ENCODE measurements at places on chromosomes 11 and 22.

GRCh38 chr11:11265320-11265719, 87.7 kb downstream of the CSNK2A3 start:
- DNase-seq = no peak

- no peak for DNase-seq
Measured at GRCh38 chr22:25497716-25498115, 66.8 kb upstream of the GRK3 start.

- DNase-seq = no peak
Measured at GRCh38 chr11:37812281-37812880, 1214.3 kb upstream of the RAG2 start.

DNA sequence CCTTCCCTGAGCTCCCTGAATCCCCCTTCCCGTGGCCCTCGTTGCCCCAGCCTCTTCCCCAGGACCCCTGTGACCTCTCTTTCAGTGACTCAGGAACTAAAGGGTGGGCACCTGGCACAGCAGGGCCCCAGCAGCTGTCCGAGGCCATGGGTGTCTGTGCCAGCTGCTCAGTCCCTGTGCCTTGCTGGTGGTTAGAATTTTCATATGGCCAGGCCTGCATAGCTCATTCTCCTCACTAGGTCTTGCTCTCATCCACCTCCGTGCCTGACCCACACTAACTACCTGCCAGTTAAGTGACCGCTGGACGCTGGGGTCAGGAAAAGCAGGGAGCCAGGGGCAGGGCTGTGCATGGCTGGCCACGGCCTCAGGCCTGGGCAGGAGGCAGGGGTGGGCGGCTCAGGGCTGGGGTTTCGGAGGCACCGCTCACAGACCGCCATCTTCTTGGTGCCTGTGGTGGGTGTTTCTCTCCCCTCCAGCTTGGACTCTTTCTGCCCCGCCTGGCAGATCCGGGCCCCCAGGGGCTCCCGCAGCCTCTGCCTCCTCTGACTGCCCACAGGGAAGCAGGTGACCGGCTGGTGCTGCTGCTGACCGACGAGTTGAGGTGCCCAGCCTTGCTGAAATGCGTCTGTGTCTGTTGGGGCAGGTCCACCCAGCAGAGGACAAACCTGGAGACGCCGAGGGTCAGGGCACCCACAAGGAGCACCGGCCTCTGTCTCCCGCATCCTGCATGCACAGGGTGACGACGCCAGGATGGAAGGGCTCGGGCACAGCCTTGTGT, 20.3 kb downstream of the MRGPRD start:
- DNase-seq = no peak

GRCh38 chr22:32786027-32786418, 15.5 kb upstream of the TIMP3 start:
- DNase-seq = no peak

DNA sequence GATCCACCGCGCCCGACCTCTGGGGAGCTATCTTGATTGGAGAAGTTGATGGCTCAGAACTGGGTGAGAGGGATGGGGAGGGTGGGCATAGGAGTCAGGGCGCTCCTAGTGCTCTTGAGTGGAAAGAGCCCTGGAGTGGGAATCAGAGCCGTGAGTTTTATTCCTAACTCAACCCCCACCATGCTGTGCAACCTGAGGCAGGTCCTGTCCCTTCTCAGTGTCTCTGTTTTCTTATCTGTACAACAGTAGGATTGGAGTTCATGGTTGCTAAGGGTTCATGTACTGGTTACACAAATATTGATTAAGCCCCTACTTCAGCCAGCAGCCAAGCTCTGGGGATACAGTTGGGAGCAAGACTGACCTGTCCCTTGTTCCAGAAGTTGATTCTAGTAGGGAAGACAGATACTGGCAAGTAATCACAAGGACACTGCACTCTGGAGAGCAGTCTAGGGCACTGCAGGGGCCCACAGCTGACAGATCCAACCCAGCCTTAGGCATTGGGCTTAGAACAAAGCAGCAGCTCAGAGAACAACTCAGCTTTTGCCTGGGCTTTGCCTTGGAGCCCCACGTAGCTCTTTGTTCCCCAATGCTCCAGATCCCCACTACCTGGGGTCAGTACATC, 12.4 kb upstream of the DAGLA start:
- no peak for DNase-seq

DNA sequence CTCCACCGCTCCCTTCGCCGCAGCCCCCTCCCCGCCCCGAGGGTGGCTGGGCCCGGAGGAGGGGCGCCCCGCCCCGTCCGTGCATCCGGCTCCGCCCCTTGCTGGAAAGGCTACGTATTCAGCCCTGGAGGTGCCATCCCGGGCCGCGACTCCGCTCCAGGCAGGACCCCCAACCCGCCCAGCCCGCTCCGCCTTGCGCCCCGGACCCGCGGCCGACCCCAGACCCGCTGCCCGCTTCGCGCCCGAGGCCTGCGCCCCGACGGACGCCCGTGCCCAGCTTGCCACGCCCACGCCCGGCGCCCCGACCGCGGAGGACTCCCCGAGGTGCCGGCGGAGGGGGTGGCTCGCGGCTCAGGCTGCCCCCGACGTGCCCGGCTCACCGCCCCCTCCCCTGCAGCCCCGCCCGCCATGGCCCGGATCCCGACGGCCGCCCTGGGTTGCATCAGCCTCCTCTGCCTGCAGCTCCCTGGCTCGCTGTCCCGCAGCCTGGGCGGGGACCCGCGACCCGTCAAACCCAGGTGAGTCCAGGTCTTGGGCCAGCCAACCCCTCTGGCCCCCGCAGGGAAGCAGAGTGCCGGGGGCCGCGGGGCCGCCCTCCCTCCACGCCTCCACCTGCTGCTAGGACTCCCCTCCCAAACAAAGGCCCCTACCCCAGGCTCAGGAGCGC, at the start of gene ADM2:
Gene ADM2, plus strand, starts transcription at position 104 of the 667 bp plus-strand sequence. Its CDS starts 305 bp downstream, at position 409.
- DNase-seq = peak; percentile 59

DNA sequence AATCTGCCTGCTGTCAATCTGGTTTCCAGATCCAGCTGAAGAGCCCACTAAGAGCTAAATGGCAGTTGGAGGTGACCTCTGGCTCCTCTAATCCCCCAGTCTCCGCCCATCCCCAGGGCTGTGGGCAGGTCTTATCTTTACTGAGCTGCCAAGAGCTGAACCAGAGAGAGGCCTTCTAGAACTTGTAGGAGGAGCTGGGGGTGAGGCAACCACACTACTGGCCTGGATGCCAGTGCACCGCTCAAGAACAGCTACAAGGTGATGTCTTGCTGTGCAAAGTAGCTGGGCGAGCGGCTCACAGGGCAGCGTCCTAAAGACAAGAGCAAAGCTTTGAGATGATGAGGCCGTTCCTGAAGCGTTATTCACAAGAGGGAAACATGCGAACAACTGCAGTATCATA, 374.6 kb downstream of the CTTN start:
- DNase-seq = no peak

DNA sequence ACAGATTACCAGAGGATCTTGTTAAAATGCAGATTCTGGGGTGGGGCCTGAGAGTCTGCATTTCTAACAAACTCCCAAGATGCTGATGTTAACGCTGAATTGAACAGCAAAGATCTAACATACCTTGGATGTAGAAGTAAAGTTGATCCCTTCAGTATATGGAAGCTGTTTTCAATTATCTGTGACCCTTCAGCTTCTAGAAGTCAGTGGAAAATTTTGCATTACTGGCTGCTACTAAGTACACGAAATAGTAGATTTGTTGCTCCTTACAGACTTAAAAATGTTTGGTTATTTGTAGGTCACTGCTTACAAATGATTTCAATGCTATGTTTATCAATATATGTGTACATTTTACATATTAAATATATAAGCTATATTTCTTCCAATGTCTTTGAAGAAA, 107.4 kb downstream of the ARHGAP42 start:
- no peak for DNase-seq

DNA sequence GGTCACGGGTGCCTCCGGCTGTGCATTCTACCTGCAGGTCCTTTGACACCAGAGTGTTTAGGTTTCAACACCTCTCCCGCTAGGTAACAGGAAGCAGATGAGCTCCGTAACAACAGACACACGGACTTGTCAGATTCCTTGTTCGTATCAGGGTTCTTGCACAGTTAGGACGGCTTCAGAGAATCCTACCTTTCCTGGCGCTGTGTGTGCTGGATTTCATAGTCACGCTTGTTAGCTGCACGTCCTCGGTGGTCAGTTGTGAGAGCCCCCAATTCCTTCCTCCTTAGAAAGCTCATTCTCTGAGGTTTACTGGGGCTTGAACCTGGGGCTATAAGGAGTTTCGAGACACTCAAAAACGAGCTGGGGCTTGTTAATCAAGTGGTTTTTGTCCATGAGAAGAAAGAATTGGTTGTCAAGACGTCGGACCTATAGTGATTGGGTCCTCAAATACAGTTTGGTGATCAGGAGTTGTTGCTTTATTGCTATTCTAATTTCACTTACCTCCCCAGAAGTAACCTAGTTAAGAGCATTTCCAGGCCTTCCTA, 664 bp downstream of the DDB2 start:
- no peak for DNase-seq

DNA sequence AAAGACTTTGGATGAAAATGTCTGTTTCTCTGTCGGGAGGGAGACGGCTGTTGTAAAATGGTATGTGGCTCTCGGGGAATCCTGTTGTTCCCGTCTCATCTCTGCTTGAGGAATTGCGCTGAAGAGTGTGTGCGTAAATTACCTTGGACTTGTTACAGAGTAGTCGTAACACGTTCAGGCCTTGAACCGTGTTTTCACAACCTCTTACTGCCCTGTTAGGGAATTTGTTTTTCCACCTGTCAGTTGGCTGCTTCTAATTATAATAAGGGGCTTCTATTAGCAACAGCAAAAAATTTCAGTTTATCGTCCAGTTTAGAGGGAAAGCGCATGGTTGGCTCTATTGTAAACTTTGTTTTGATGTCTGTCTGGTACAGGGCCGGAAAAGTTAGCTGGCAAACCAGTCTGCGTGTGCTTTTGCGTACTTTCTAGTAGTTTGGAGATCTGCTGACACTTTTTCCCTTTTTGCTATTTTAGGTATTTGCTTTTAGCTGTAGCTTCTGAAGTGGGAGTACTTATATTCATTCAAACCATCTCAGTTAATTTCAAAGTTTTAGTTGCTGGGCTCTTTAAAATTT, 1.5 kb downstream of the HIPK3 start:
- no peak for DNase-seq

DNA sequence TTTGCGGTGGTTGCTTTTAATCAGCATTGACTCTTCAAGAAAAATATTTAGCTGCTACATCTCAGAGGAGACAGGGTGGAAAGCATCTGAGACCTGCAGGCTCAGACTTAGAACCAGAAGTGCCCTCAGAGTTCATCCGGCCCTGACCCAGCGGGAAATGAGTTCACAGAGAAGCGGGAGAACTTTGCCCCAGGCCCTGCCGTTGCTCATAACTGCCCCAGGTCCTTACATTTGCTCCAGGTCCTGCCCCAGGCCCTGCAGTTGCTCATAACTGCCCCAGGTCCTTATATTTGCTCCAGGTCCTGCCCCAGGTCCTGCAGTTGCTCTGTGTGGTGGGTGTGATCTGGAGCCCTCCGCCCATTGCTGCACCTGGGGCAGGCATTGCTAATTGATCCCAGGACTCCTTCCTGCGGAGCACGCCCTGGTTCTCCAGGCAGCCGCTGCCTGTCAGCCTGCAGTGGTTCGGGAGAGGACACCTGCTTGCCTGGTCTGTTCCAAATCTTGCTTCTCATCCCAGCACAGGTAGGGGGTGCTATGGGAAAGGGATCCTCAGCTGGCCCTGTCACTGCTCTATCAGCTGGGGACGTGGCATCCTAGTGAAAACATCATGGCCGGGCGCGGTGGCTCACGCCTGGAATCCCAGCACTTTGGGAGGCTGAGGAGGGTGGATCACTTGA, 58.1 kb upstream of the PPP6R3 start:
- DNase-seq = no peak

GRCh38 chr11:73335204-73335923, 27.3 kb downstream of the ARHGEF17 start:
- DNase-seq = peak; percentile 81

DNA sequence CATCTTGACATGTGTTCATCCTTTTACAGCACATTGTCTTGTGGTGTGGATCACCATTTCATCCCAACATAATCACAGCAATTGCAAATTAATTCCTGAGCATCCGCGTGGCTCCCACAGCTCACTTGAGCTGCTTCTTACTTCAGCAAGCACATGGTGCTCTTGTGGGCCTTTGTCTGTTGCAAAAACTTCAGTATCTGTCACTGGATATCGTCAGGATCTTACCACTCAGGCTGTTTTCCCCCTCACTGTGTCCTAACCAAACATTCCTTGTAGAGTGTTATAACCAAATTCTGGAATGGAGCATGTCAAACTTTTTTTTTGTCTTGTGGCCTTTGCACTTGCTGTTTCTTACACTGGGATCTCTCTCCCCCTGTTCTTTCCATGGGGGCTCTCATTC, 683.1 kb upstream of the ARHGAP42 start:
- no peak for DNase-seq

GRCh38 chr11:118663381-118663780, 16.1 kb downstream of the TREH start:
- DNase-seq = no peak

- no peak for DNase-seq
Measured at GRCh38 chr11:46319074-46319453, 28.2 kb upstream of the DGKZ start.

DNA sequence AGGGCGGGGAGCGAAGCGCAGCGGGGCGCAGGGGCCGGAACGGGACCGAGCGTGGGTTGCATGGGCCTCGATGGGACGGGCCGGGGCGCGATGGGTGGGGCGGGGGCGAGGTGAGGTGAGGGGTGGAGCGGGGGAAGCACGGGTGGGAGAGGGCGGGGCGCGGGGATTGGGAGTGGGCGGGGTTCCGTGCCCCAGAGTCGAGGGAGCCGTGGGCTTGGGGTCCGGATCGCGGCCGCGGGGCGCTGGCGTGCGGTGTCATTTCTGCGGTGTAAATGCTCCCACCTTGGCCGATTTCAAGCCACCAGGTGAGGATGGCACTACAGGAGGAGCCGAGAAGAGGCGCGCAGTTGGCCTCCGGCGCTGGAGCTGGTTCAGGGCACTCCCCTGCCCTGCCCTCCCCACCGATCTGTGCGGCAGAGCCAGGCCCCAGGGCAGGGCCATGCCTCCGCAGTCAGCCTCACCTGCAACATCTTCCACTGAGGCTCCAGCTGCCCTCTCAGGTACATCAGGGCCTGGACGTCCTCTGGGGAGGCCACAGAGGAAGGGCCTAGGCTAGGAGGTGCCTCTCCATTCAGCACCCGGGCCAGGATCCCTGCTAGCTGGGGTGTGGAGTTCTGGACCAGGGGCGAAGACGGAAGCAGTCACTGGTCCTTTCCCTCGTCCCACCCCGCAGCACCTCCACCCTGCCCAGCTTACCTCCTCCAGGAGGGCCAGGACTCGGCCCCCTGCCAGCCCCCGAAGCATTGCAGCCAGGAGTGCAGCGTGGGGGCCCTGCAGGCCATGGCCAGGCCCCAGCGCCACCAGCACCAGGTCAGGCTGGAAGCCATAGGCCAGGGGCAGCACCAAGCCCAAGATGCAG, 620 bp upstream of the TUBGCP6 start:
- DNase-seq = no peak

- no peak for DNase-seq
Measured at GRCh38 chr11:111347723-111348115, 31.4 kb downstream of the POU2AF1 start.

Data from stimulated activated CD4-positive, alpha-beta T cell treated with anti-CD3 and anti-CD28 coated beads, Interleukin-2, amount 100 ng/mL, for 48 hours (primary cell).